ENCODE measurements at places on chromosomes 12 and 14. TPM values are rescaled to one million over a fixed set of nuclear protein-coding genes. Genes with fewer than 3 reads are reported as not detected.

Gene NINJ2
- total RNA-seq, result 0.82 TPM

Gene SLIRP
- 55.0 TPM for total RNA-seq

Gene PIANP
- total RNA-seq, result 1.7 TPM

Gene CLEC6A
- not detected for total RNA-seq

Gene RD3L
- not detected for total RNA-seq

Gene TM9SF1
- 18.9 TPM for total RNA-seq

Gene P3H3
- total RNA-seq, result 25.0 TPM

Gene KLHDC1
- 9.9 TPM for total RNA-seq
